Activated T-cell treated with anti-CD3 and anti-CD28 coated beads, Interleukin-2, amount 50 U/mL, for 72 hours (primary cell): ENCODE measurements at places on chromosomes 13 and 19. TPM values are rescaled to one million over a fixed set of nuclear protein-coding genes. Genes with fewer than 3 reads are reported as not detected.

DNA sequence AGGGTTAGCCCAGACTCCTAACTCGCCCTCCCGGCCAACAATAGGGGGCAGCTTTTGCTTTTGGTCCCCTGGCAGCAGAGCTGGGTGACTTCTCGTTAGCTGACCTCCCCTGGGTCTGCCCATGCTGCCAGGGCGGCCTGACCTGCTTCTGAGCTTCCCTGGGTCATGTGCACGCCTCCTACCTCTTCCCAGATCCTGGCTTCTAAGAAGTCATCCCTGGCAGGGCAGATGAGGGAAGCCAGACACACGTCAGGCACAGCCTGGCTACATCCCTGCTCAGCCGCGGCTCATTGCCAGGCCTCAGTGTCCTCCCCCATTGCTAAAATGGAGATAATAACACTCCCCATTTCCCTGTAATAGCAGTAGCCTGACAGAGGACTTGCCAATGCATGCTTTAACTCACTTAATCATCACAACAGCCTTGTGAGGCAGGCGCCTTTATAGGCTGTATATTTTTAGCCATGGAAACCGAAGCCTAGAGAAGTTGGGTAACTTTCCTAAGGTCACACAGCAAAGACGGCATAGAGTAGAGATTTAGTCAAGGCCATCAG is 2.1 kb downstream of the KCNK6 start:
- DNase-seq, result no peak

GRCh38 chr19:46892252-46893179 is 31.7 kb downstream of the ARHGAP35 start:
- no peak for DNase-seq

- no peak for DNase-seq
These were observed 9.5 kb downstream of the B3GLCT start for GRCh38 chr13:31209172-31209840.

DNA sequence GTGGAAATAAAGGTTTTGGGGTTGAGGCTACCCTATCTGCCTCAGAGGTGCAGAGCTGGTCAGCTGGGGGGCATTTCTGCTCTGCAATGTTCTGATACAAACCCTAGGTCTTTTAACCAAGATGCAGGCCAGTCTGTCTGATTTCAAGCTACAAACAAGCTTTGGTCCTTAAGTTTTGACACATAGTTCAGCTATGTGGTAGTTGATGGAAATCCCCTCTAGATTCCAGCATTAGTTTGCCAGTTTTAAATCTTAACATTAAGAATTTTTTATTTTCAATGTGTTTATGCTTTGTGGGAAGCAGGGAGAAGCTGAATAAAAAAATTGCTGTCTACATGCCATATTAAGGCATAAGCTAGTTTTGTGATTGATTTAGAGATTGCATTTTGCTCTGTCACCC is 225.7 kb downstream of the LMO7 start:
- DNase-seq, result no peak

- no peak for DNase-seq
These were observed 6.3 kb downstream of the PNKP start for GRCh38 chr19:49861107-49861506.

GRCh38 chr19:39409208-39410016 is 2.8 kb downstream of the ZFP36 start:
- peak; percentile 85 for DNase-seq

- DNase-seq, result no peak
These were observed 28.3 kb downstream of the INSR start for GRCh38 chr19:7265963-7266362.

GRCh38 chr13:71417205-71417604 is 449.8 kb downstream of the DACH1 start:
- no peak for DNase-seq

DNA sequence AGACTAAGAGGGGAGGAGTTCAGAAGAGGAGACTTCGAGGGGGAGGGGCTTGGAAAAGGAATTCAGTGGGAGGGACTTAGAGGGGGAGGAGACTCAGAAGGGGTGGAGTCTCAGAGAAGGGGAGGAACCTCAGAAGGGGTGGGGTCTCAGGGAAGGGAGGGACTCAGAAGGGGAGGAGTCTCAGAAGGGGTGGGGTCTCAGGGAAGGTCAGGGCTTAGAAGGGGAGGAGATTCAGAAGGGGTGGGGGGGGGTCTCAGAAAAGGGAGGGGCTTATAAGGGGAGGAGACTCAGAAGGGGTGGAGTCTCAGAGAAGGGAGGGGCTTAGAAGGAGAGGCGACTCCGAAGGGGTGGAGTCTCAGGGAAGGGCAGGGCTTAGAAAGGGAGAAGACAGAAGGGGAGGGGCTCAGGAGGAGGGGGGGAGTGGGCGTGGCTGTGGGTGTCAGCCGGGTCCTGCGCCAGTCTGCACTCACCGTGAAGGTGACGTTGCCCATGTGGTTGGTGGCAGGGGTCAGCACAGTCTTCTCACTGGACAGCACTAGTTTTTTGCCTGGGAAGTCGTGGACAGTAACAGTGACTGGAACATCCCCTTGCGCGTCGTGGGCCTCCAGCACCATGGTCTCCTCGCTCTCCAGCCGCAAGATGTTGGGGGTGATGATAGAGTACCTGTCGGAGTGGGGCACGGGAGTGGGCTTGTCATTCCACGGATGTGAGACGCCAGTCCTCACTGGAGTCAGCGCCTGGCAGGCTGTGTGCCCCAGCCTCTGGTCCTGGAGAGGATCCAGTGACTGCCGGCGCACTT is 1.5 kb downstream of the C3 start:
- peak; percentile 33 for DNase-seq

GRCh38 chr19:37551129-37551993 is 43.2 kb downstream of the ZNF571 start:
- peak; percentile 70 for DNase-seq

DNA sequence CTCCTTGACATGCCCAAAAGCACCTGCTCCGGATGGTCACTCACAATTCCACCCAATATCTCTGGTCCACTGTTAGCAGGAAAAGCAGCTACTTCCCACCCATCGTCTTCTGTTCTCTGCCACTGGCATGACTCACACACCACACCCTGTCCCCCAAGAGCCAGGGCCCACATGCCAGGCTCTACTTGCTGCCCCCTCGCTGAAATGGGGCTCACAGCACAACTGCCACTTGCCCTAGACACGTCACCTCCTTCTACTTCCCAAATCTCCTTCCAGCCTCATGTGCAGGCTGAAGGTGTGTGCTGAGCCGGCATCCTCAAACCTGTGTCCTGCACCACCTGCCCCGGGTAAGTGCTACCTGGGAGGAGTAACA is 65.0 kb downstream of the TBC1D4 start:
- no peak for DNase-seq

The A1BG gene
- total RNA-seq, result 25.4 TPM

The CBY2 gene
- total RNA-seq, result not detected

The TUBA3C gene
- total RNA-seq, result not detected

The NPAS1 gene
- 0.55 TPM for total RNA-seq

The AMH gene
- total RNA-seq, result 10.0 TPM

The KASH5 gene
- 3.0 TPM for total RNA-seq
